ENCODE measurements at places on chromosomes 13 and 19.
A peak's percentile ranks its signal among the peaks of the same experiment; 100 is the strongest.

GRCh38 chr13:39463611-39464010 lies 139.4 kb downstream of the LHFPL6 start:
- no peak for DNase-seq

DNA sequence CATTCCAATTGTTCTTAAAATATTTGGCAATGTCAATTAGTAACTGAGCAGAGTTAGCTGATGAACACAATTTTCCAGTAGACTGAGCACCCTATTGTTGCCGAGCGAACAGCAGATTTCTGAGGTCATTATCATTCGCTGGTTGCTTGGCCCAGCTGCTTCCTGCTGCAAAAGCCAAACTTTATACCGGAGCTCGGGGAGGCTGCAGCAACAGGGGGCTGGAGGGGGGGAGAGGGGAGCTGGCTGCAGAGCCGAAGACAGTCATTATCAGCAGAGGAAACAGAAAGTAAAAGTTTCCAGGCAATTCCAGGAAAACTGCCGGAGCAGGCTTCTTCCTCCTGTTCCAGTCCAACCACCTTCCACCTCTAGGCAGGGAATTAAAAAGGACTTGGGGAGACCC lies 77.9 kb downstream of the ZNF536 start:
- DNase-seq = no peak

- DNase-seq = no peak
Measured at GRCh38 chr13:112134391-112135075, 67.6 kb downstream of the SOX1 start.

DNA sequence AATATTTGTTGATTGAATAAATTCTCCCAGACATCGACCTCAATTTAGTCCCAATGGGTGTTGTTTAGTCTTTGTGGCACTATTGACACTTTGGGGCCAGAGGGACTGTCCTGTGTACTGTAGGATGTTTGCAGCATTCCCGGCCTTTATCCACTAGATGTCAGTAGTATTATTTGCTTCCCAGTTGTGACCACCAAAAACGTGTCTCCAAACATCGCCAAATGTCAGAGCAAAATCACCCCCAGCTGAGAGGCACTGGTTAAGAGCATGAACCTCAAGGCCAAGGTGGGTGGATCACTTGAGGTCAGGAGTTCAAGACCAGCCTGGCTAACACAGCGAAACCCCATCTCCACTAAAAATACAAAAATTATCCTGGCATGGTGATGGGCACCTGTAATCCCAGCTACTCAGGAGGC lies 15.4 kb downstream of the NLRP12 start:
- DNase-seq = no peak

GRCh38 chr13:95644601-95645052 lies at the start of gene DZIP1:
DZIP1 (minus strand) TSS chr13:95644706; CDS start chr13:95642029, 2,677 bp downstream.
- DNase-seq = peak; percentile 24

GRCh38 chr13:51155776-51156515 lies 44.9 kb upstream of the C13orf42 start:
- DNase-seq = no peak

- DNase-seq = peak; percentile 58
Measured at GRCh38 chr19:3135961-3136683, at the start of gene GNA15. GNA15 (plus strand) TSS chr19:3136033; CDS start chr19:3136451, 418 bp downstream.

DNA sequence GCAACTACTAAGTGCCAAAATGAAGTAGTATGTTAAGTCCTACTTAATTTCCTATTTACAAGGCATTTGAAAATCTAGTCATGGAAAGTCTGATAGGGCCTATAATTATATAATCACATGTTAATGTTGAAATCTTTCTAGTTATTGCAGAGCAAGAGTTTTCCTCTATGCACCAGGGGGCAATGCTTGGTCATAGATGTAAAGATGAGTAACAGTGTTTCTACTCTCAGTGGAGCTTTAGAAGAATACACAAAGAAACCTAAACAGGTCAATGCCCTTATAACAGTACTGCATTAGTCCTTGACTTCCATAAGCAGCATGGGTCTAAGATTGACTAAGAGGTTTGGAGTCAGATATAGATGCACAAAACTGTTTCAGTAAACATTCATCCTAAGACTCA lies 218.7 kb downstream of the KCTD12 start:
- DNase-seq = no peak

DNA sequence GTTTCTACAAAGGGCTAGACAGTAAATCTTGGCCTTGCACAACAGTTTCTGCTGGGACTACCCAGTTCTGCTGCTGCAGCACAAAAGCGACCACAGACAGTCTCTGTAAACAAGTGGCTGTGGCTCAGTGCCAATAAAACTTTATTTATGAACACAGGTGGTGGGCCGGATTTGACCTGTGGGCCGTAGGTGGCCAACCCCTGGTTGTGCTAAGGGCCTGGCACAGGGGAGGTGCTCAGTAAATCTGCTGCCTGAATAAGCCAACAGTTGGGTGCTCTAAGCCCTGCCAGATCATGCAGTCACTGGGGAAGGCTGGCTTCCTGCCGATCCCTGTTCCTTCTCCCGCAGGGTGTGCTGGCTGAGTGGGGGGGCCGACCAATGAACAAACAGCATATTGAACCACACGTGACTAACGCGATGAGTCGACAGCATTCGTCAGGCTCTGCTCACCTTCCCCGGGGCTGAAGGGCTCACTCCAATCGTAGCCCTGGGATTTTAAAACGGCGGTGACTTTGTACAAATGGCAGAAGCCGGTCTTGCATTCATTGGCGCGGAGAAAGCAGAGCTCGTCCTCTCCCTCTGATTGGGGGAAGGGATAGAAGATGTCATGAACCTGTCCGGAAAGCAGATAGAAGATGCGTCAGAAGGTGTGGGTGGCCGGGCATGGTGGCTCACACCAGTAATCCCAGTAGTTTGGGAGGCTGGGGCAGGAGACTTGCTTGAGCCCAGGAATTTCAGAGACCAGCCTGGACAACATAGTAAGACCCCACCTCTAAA lies 24.3 kb upstream of the MYDGF start:
- DNase-seq = no peak

DNA sequence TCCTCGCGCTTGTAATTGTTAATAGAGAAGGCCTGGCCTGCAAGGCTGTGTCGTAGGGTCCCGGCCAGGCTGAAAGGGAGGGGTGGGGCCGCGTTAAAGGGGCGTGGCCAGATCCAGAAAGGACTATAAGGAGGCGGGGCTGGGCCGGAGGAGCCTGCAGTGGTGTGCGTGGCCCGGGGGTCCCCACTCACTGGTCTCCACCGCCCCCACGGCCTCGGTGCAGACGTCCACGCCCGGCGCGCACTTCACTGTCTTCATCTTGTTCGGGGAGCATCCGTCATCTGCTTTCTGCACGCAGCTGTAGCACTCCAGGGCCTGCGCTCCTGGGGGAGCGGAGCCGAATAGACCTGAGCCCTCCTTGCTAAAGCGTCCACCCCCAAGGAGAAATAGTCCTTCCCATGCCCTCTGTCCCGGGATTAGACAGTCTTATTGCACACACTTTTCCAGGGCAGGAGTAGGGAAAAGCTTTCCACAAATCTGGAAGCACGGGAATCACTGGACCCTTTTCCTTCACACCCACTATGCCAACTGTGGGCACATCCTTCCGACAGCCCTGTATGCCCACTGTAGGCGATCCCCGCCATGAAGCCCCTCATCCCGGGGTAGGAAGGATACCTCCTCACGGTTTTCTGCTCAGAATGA lies 1.2 kb downstream of the LYPD3 start:
- DNase-seq = no peak

DNA sequence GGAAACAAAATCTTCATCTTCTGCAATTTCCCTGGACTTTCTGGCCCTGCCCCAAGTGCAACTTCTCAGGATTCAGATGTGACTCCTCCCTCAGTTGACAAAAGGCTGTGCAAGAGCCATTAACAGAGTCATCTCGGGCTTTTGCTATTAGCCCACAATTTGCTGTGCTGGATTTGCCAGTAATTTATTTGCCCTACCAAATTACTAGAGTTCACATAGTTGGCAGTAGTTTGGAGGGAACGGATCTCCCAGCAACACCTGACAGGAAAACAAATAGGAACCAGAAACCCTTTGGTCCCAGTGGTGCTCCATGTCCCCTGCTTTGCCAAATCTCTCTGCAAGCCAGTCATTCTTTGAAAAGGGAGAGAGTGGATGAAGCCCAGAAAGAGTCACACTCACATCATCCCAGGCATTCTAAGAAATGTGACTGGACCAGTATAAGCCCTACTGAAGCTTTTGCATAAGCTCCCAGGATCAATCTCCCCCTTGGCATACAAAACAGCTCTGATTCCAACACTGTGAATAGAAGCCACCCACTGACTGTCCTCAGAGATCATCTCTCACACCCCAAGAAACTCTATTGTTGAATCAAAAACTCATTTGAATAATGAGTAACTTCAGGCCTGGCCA lies 350.1 kb upstream of the NBEA start:
- no peak for DNase-seq

DNA sequence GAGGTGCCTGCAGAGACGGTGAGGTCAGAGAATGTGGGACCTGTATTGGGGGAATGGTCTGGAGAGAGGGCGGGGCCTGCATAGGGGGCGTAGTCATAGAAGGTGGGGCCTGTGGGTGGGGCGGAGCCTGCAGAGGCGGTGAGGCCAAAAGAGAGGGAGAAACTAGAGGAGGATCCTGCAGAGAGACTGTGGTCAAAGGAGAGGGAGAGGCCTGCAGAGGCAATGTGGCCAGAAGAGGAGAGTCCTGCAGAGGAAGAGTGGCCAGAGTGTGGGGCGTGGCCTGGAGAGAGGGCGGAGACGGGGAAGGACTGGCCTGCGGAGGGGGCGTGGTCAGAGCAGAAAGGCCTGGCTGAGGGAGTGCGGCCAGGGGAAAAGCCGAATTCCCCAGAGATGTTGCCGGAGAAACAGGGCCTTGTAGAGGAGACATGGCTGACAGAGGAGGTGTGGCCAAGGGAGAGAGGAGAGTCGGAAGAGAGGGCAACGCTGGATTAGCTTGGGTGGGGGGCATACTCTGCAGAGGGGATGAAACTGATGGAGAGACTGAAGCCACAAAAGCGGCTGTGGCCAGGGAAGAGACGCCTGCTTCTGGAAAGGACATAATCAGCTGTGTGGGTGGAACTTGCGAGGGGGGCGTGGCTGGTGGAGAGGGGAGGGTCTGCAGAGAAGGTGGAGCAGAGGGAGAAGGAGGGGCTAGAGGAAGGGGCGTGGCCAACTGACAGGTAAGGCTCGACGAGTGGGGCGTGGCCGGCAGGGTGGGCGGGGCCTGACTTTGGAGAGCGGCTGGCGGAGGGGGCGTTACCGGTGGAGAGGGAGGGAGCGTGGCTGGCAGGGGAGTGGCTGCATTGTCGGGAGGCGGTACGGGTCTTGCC lies 2.5 kb downstream of the PRR36 start:
- DNase-seq = peak; percentile 66

DNA sequence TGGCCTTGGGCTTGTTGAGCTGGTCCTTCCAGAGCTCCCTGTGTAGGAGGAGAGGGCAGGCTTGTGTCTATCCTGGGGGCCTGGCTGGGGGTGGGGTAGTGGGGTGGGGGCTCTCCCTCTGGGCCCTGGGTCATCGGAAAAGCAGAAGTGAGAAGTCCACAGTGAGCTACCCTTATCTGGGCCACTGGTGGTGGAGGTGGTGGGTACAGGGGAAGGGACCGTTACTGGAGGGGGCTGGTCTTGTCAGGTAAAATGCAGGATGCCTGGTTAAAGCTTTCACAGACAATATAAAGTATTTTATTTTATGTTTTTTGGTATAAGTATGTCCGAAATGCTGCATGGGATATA lies 342 bp upstream of the SIGLEC10 start:
- no peak for DNase-seq

DNA sequence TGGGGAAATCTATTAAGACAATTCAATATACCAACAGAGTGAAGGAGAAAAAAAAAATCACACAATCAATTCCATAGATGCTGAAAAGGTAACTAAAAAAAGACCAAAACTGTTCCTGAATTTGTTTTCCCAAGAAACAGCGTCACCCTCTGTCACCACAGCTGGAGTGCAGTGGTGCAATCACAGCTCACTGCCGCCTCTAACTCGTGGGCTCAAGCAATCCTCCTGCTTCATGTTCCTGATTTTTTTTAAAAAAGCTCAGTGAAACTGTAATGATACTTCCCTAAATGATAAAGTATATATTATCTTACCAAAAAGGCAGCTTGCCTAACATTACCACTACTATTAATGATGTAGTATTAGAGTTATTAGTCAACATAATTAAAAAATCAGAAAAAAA lies 19.6 kb upstream of the ZFP14 start:
- DNase-seq = no peak

- no peak for DNase-seq
Measured at GRCh38 chr13:64753233-64754000, 2476.7 kb downstream of the PCDH9 start.

- no peak for DNase-seq
Measured at GRCh38 chr13:24613755-24614154, 66.5 kb upstream of the ATP12A start.

GRCh38 chr19:51020988-51021651 lies 1.6 kb upstream of the KLK10 start:
- DNase-seq = peak; percentile 3

DNA sequence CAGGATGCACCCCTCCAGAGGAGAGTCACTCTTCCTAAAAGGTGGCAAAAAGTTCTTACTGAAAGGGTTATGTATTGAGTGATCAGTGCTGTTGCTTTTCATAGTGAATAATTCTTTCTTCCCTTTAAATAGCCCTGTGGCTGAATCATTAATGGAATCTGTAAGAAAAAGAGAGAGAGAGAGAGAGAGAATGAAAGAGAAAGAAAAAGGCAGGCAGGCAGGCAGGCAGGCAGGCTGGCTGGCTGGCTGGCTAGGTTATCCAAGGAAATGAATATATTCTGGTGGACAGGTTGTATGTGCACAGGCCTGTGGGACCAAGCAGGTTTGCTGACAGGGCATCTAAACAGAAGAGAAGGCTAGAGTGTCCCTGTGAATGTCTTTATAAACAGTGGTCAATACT lies 100.5 kb downstream of the DLEU7 start:
- no peak for DNase-seq

DNA sequence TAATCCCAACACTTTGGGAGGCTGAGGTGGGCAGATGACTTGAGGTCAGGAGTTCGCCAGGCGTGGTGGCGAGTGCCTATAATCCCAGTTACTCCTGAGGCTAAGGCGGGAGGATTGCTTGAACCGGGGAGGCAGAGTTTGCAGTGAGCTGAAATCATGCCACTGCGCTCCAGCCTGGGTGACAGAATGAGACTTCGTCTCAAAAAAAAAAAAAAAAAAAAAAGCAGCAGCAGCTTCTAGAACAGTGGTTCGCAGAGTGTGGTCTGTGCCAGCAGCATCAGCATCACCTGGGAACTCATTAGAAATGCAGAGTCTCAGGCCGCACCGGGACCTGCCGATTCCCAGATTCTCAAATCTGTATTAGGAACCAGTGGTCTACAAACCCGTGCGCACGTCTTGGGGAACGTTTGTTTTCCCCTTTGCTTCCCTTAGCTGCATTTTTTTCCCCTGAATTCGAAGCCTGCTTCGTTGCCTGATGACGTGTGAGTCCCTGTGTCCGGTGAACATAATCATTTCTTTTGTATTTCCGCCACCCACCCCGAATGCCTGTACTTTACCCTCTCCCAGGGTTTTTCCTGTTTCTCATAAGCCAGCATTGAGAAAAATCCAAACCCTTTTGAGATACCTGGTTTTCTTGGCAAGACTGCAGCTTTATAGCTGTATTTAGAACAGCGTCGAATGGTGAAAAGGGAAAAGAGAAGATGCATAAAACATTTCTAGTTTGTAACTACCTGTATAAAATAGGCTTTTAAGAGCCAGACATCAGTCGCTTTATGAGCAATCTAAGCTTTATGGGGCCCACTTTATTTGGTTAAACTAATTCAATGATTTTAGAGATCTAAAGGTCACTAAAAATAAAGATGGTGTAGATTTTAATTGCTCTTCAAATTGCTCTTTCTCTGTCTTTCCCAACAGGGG lies 49.8 kb downstream of the BICRA start:
- no peak for DNase-seq

Data from GF-D8 (cell line).